ENCODE measurements at places on chromosomes 6 and 20. TPM values are rescaled to one million over a fixed set of nuclear protein-coding genes. Genes with fewer than 3 reads are reported as not detected.

VSX1 gene
- total RNA-seq: not detected

GRCh38 chr6:6455272-6455671 lies 133.2 kb upstream of the LY86 start:
- DNase-seq: no peak

ADAM33 gene
- total RNA-seq: 0.12 TPM

DNA sequence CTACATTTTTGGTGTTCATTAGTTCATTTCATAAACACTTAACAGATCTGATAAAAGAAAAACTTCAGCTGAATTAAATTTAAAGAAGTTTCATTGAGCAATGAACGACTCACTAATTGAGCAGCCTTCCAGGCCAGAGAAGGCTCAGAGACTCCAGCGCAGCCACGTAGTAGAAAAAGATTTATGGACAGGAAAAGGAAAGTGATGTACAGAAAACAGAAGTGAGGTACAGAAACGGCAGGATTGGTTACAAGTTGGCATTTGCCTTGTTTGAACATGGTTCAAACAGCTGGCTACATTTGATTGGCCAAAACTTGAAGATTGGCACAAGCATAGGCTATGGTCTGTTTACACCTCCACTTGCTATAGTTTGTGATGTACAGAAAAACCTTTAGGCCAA lies 166.3 kb upstream of the DTNBP1 start:
- DNase-seq: no peak

PNLDC1 gene
- total RNA-seq: 0.32 TPM

RCAN2 gene
- total RNA-seq: not detected
